Stimulated activated CD8-positive, alpha-beta memory T cell treated with anti-CD3 and anti-CD28 coated beads, Interleukin-15, amount 100 ng/mL, for 4 hours (primary cell): ENCODE measurements at places on chromosomes 5 and 9.

- DNase-seq, result no peak
These were observed 5.2 kb downstream of the CEMIP2 start for GRCh38 chr9:71762900-71763653.

DNA sequence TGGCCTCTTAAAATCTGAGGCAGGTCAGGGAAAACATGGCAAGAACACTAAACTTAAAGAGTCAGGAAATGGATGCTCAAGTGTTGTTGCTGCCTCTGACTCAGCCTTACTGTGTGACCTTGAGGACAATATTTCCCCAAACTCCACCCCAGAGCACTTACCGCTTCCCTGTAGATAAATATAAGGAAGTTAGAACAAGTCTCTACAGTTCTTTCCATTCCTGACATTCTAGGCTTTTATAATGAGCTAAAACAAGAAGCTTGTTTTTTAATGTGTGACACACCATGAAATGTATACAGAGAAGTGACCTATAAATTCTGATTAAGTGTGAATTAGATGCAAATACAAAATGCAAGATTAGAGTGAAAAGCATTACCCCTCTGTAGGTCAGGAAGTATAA, 129.3 kb downstream of the GRIA1 start:
- no peak for DNase-seq

- no peak for DNase-seq
These were observed 14.8 kb downstream of the RASEF start for GRCh38 chr9:83047839-83048775.

- DNase-seq, result no peak
These were observed 22.1 kb upstream of the SLC25A51 start for GRCh38 chr9:37925786-37926736.

DNA sequence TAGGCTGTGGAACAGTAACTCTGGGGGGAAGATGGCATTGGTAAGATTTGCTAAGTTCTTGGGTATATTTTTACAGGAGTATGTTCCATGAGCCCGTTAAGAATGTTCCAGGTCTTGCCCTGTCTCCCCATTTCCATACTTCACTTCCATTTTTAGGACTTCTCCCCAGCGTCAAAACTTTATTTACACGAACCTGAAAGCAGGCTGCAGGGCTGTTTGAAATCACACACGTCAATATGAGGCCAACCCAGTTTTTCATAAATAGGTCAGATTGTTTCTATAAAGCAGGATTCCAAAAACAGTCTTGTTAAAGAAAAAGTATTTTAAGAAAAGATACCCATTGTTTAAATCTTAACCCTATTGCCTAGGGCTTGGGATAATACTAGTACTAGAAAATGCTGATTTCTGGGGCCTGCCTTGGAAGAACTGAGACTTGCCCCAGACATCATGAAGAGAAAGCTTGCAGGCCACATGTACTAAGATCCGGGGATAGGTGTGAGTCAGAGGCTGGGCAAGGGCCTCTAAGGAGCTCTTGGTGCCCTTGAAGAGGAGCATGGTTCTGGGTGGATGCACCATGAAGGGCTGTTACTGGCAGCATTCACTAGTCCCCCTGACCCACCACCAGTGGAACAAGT, 24.2 kb downstream of the TRIO start:
- no peak for DNase-seq

DNA sequence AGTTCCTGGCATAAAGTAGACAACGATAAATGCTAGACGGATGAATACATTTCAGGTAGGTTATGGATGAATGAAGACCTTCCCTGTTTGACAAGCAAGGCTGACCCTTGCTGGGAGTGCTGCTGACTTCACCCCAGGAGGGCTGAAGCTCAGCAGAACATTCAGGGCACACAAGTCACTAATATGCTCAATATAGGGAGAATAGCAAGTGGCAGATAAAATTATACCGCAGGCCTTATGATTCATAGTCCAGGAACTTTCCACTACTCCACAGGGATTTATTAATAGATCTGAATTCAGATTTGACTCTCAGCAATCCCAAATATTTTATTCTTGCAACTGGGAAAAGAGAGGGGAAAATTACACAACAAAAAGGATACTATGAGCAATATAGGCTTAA, 38.2 kb upstream of the GRAMD2B start:
- DNase-seq, result no peak

DNA sequence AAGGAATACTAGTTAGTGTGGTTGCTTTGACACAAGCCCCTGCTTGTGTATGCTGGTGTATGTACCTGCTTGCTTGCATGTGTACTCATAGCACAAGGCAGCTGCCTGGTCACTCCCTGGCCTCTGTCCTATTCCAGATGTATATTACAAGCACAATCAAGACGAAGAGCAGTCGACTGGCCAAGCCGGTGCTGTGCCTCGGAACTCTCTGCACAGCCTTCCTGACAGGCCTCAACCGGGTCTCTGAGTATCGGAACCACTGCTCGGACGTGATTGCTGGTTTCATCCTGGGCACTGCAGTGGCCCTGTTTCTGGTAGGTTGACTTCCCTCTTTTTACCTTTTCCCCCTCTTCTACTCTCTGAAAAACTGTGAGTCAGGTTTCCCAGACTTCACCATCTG, 72.1 kb downstream of the BAAT start:
- no peak for DNase-seq

DNA sequence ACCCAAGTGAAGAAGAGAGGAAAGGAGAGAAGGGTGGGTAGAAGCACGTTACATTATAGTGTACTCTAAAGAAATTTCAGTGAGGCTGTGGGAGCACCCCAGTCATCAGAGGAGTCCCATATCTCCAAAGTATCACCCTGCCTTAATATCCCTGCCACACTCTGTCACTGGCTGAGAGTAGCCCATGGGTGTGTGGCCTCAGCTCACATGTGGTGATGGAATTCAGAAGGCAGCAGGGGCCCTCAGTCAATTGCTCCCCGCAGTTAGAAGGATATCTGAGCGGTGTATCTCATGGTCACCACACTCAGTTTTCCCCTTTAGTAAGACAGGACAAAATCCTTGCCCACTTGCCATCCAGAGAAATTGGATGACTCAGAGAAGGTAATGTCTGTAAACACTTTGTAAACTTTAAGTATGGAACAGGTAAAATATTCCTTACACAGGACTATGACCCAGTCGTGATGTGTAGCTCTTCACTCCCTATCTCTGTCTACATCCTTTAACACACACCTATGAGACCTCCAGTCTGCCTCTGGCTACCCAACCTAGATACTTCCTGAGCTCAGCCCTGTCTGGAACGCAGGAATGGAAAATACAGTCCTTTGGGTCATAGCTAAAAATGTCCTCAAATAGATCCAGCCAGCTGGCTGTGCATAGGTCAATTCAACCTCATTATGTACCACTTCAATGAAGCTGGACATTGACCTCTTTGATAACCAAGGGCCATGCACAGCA, 24.3 kb upstream of the PLIN2 start:
- no peak for DNase-seq

DNA sequence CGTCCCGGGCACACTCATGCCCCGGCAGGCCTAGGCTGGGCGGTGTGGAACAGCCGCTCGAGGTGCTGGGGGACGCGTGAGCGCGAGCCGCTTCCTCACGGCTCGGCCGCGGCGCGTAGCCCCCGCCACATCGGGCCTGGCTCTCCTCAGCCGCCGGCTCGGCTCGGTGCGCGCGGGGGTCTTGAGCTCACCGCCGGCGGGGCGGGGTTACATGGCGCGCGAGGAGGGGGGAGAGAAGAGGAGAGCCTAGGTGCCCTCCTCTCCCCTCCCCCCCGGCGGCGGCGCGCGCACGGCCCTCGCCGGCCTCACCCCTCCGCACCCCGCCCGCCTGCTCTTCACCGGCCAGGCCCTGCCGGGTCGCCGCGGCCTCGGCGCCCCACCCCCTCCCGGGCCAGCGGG, 7.7 kb downstream of the RANBP6 start:
- DNase-seq, result peak; percentile 65

DNA sequence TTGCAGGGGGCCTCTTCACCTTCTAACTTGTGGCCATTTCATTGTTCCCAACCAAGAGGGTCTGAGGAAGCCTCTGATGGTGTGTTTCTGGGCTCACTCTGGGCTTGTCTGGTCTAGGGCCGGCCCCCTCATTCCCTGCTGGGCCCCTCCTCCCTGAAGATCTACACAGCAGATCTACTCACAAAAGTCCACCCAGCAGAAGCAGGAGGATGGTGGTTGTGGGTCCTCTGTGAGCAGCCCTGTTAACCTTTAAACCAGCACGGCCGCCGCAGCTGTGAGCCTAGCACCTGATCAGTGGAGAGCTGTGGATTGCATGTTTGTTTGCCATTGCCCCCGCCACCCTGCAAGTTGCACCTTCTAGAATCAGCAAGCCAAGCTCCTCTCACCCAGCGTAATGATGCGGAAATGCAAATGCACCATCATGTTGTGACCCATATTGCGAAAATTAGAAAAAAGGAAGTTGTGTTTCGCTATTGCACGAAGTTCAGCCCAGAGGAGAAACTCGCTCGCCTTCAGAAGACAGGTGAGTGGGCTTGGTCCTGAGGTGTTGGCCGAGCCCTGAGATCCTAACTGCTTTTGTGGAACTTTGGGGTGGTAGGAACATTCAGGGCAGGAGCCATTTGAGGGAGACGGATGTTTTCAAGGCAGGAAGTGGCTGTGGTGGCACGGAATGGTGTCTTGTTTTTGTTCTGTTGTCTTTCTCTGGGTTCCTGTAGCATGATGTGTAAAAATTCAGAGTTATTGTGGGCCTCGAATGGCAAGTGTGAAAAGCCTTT, 16.7 kb downstream of the FGD3 start:
- DNase-seq, result peak; percentile 48

- DNase-seq, result no peak
These were observed 42.2 kb upstream of the LCP2 start for GRCh38 chr5:170339780-170340167.

GRCh38 chr9:37292896-37293295, 129.6 kb upstream of the GRHPR start:
- no peak for DNase-seq

- DNase-seq, result no peak
These were observed 241.3 kb downstream of the DEPDC1B start for GRCh38 chr5:60458666-60459065.

DNA sequence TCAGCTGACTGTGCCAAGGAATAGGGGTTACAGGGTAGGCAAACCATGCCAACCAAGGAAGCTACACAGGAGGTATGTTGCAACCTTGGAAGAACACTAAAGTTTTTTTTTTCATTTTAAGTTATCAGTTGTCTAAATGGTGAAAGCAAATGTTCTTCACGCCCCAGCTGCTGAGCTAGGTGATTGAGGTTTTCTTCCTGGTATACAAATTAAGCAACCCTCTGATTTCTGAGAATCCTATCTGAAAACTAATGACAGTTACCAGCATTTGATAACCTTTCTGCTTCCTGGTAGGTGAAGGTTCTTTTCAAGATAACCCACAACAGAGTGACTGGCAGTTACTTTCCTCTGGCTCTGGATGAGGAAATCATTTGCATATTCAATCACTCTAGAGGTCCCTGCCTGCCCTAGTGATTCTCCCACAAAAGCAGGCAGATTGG, 194.9 kb downstream of the ATP10B start:
- DNase-seq, result no peak

DNA sequence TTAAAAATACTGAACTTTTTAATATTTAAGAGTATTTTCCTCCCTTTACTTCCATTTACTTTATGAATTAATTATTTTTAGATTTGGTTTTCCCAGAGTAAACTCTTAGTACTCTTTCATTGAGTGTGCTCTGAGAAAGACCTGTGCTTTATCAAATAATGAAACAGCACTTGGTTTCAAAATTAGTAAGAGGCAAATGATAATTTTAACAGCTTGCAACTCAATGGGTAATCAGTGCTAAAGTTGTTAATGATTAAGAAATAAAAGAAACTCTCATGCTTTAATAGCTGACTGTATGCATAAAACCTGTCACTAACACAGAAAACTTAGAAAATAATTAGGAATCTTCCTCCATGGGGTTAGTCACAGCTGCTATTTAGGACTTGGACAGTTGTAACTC, 244.4 kb downstream of the RFX3 start:
- DNase-seq, result no peak

DNA sequence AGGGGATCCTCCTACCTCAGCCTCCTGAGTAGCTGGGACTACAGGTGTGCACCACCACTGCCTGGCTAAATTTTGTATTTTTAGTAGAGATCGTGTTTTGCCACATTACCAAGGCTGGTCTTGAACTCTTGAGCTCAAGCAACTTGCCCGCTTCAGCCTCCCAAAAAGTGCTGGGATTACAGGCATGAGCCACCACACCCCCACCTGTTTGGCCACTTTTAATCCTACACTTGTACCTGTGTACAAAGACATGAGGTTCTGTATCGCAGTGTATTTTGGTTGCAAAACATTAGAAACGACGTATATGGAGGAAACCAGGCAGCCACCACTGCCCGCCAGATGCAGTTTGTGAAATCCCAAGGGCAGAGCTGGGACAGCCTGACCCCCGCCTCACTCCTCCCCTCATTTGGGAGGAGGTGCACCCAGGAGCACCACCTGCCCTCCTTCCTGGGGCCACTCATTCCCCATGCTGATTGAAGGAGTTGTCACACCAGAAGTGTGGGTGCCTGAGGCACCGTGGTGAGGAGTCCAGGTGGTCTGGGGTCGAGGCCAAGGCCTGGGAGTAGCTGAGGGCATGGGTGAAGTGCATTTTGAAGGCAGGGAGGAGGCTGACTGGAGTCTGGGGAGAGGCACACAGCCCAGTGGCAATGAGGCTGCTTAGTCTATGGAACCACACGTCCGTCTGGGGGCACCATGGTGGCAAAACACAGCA, 39.3 kb upstream of the OLFM1 start:
- no peak for DNase-seq

- DNase-seq, result no peak
These were observed 615.5 kb downstream of the TLE1 start for GRCh38 chr9:81073821-81074220.

GRCh38 chr5:130158036-130158435, 253.8 kb downstream of the CHSY3 start:
- DNase-seq, result no peak

DNA sequence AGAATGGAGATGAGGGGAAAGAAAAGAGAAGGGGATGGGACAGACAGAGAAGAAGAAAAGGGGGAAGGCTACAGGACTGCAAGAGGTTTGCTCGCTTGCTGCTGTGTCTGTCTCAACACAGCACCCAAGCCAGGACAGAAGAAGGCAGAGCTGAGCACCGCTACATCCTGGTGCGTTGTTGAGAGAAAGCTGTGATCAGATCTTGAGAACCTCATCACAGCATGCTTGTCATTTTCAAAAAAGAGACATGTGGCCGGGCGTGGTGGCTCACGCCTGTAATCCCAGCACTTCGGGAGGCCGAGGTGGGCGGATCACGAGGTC, 110.9 kb downstream of the NXNL2 start:
- DNase-seq, result no peak

- DNase-seq, result no peak
These were observed 18.9 kb downstream of the WNT8A start for GRCh38 chr5:138102454-138103318.

- no peak for DNase-seq
These were observed 120.1 kb upstream of the TSLP start for GRCh38 chr5:110951373-110951791.

GRCh38 chr9:130290291-130291181, 25.0 kb downstream of the HMCN2 start:
- no peak for DNase-seq
